ENCODE measurements at places on chromosomes 16 and 17.
A peak's percentile ranks its signal among the peaks of the same experiment; 100 is the strongest.

GRCh38 chr16:87727346-87727745 lies 38.4 kb downstream of the KLHDC4 start:
- no peak for DNase-seq

DNA sequence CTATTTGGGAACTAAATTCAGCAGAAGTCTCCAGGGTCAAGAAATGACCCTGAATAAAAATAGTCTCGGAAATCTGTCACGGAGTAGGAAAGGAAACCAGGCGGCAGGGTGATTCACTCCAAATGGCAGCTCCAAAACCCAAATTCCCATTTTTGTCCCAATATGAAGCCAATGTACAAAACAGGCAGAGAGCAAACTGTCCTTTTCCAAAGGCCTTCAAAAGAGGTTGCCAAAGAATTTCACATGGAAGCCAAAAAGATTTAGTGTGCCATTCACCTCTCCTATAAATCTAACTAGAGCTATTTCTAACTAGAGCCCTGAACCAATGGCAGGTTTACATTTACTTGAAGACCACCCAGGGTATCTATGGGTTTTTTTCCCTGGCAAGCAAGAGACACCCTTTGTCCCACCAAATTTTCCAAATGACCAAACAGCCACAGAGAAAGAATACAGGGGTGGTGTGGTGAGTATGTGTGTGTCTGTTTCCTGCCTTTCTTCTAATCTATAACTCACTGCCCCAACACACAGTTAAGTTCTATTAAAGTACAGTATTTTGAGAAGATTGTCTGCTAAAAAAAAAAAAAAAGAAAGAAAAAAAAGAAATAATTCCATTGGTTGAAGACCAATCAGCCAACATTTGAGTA lies 6.8 kb downstream of the MYO1D start:
- DNase-seq = no peak

GRCh38 chr16:73196670-73197069 lies 148.7 kb upstream of the ZFHX3 start:
- DNase-seq = peak; percentile 85

- DNase-seq = no peak
These were observed 36.1 kb downstream of the GINS2 start for GRCh38 chr16:85652431-85653221.

DNA sequence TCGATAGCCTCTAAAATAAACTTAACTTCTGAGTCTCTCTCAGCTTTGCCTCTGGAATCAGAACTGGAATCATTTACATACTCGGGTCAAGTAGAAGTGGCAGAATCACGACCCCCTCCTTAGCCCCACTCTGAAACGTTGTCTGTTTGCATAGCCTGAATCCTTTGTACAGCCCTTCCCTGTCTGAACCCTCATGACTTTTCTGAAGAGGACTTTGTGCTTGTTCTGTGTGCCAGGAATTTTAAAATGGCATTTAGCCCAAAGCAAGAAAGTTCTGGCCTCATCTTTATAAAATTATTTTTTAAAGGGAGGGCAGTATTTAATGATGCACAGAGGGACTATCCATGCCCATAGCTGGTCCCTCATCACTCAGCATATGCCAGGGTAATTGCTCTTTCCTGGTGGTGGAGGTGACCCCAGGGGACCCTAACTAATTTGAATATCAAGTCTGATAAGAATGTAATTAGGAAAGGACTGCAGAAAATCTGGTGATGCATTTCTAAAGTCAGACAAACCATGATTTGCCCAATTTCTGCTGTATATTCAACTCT lies 342.7 kb upstream of the TNRC6C start:
- no peak for DNase-seq

DNA sequence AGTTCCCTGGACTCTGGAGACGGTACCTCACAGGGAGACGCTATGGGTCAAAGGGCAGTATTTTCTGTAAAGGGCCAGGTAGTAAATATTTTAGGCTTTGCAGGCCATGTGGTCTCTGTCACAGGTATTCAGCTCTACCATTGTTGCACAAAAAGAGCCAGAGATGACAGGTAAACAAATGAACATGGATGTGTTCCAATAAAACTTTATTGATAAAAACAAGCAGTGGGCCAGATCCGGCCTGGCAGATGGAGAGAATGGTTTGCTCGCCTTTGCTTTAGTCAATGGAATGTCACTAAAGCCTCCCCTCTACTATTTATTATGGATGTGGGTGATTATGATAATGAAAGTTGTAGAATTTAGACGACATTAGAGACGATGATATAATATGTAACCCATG lies 8.9 kb upstream of the SLC5A11 start:
- DNase-seq = no peak

DNA sequence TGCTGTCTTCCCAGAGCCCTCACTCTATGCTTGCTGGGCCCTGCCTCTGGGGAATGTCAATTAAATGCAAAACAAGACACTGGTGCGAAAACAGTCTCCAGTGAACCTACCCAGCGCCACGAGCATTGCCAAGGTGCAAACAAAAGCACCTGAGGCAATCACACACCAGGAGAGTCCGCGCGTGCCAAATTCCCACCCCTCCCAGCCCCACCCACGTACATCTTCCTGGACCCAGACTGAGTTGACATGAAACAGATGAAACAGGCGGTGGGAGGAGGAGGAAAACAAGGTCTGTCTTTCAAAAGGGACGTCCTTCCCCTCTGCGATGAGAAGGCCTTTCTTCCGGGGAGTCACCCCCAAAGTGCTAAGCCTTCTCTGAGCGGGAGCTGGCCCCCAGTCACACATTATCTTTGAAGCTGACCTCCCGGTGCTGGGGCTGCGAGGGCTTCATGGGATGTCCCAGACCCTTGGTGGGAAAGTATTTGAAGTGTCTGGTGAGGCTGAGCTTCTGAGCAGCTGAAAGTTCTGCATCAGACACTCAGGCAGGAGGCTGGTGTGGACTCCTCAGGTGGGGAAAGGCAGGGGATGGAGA lies 200.4 kb downstream of the AXIN2 start:
- DNase-seq = peak; percentile 39

DNA sequence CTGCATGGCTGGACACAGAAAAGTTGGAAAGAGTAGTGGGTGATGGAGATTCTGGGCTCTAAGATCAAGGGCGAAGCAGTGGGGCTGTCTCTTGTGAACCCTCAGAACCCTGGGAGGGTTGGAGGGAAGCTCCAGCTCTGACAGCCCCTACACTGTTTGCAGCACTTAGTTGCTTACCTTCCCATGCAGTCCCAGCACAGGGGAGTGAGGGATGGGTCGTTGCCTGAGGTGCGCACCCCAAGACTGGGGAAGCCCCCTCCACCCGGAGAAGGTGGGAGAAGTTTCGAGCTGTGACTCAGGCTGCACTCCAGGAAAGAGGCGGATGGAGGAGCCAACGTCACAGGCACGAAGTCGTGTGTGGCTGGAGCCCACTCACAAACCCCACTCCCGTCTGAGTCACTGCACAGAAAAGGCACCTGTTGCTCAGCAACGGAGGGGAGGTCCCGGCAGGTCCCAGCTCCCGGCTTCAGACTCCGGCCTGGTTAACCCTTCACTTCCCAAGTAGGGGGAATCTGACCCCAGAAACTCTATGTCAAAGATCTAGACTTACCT lies 60.1 kb downstream of the AIPL1 start:
- peak; percentile 63 for DNase-seq

- no peak for DNase-seq
These were observed 14.6 kb downstream of the TPSG1 start for GRCh38 chr16:1210461-1210860.

GRCh38 chr17:44548376-44549230 lies 8.7 kb upstream of the FZD2 start:
- no peak for DNase-seq

DNA sequence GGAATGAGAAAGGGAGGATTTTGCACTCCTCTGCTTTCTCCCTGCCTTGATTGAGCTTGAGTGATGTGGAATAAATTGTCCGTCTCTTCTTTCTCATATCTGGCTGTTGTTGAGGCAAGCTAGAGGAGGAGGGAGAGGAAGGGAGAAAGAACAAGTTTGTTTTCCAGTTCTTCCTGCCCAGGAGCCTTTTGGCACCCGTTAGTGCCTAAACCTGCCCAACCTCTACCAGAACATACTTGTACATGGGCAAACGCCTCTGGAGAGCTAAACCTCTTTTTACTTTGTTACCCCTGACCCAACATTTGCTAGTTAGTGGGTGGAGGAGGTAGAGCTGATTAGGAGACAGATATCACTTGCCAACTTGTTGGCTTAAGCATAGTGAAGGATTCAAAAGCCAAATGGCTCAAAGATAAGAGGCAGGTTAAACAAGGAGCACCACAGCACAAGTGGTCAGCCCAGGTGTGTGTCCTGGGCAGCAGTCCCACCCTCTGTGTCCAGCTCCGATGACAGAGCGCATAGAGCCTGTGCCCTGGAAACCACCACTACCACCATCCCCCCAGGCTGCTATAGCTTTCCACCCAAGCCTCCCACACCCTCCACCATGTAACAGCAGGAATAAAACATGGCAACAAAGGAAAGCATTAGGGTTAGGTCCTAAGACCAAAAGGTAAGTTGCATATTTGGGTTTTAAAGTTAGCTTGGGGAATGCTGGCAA lies 6.5 kb downstream of the ODF4 start:
- no peak for DNase-seq

GRCh38 chr16:81625544-81626153 lies 153.4 kb upstream of the PLCG2 start:
- peak; percentile 78 for DNase-seq

GRCh38 chr16:88785106-88785924 lies at the start of gene PIEZO1:
TSS of gene PIEZO1 (minus strand) at chr16:88785220. CDS start at chr16:88784964, 256 bp downstream.
- peak; percentile 55 for DNase-seq

DNA sequence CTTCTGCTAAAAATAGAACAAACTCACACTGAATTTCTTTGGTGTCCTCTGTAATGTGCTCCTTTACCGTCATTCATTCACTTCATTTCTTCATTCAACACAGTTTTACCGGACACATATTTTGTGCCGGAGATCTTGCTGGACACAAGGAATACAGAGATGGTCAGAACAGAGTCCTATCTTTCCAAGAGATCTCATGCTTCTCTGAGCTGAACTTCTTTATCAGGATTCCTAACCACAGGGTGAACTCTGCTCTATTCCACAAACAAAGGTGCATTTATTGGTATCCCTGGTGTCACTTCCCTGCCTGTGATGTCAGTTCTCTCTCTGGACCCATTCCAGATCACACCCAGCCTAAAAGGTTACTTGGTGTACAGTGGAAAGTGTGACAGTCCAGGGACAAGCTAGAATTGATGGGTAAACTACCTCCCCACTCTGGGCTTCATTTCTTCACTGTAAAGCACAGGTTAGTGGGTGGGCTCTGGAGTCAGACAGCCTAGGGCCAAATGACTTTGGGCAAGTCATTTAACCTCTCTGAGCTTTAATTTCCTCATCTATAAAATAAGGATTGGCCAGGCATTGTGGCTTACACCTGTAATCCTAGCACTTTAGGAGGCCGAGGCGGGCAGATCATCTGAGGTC lies 4.2 kb downstream of the IFI35 start:
- DNase-seq = no peak

GRCh38 chr16:5056352-5056751 lies 9.4 kb downstream of the C16orf89 start:
- DNase-seq = peak; percentile 37

- no peak for DNase-seq
These were observed 16.4 kb upstream of the ITGAD start for GRCh38 chr16:31376705-31377104.

DNA sequence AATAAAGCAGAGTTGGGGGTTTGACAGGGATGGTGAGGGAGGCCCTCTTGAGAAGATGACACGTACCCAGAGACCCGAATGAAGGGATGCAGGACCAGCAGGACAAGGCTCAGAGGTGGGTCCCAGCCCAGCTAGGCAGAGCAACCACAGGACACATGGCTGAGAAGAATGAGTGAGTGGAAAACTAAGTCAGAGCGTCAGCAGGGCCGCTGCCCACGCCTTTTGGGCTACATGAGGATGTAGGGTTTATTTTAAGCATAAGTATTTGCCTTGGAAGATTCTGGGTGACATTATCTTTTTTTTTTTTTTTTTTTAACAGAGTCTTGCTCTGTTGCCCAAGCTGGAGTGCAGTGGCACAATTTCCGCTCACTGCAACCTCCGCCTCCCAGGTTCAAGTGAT lies 176.0 kb downstream of the TMEM132E start:
- DNase-seq = no peak

GRCh38 chr16:10502776-10503175 lies 77.6 kb downstream of the EMP2 start:
- DNase-seq = no peak

DNA sequence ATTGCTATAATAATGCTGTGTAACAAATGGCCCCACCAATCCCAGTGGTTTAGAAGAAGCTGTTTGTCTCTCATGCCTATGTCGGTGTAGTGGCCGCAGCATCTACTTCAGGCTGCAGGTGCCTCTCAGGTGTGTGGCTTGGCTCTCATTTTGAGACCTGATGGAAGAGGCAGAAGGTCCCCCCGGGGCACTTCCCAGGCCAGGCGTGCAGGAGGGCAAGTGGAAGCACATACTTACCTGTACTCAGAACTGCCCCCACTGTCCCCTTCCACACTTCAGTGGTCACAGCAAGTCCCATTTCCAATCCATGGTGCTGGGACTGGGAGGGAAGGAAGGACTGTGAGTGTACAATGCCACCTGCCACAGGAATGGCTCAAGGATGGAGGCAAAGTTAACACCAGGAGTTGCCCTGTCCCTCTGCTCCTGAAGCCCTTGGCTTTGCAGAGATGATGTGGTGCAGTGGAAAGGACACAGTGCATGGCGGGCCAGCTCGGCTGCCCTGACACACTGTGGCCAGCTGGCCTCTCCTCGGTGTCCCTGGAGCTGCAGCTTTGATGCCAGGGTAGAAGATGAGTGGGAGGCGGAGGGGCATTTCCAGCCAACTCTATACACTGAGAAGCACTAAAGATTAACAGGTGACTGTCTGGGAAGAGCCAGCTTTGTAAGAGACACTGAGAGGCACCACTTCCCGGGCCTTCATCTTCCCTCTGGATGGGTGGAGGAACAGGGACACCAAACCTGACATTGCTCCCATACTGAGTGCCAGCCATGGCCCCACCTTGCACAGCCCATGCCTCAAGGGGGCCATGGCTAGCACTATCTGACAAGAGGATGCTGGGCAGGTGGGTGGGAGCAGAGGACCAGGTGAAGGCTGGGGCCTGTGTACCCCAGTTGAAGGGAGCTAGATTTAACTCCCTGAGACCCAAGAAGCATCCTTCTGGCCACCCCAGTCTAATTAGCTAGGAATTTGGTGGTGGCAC lies 105.9 kb downstream of the METRNL start:
- DNase-seq = no peak

- no peak for DNase-seq
These were observed 19.3 kb downstream of the ZNF750 start for GRCh38 chr17:82820278-82821251.
